Stimulated activated CD8-positive, alpha-beta memory T cell treated with anti-CD3 and anti-CD28 coated beads, Interleukin-7, amount 100 ng/mL, for 1 hour (primary cell): ENCODE measurements at places on chromosomes 2 and 18.

DNA sequence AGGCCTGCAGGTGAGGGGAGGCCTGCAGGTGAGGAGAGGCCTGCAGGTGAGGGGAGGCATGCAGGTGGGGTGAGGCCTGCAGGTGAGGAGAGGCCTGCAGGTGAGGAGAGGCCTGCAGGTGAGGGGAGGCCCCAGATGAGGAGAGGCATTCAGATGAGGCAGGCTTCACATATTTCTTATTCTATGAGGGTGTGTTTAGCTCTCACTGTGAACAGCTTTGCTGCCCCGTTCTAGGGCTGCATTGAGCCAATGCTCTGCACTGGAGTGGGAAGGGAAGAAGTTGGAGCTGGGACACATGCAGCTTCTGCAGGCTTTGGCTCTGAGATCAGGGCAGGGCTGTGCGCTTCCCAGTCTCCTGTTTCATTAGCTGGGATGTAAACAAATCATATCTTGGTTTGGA lies 19.5 kb downstream of the TPO start:
- no peak for DNase-seq

GRCh38 chr18:56306797-56307196 lies 331.6 kb downstream of the TXNL1 start:
- no peak for DNase-seq

DNA sequence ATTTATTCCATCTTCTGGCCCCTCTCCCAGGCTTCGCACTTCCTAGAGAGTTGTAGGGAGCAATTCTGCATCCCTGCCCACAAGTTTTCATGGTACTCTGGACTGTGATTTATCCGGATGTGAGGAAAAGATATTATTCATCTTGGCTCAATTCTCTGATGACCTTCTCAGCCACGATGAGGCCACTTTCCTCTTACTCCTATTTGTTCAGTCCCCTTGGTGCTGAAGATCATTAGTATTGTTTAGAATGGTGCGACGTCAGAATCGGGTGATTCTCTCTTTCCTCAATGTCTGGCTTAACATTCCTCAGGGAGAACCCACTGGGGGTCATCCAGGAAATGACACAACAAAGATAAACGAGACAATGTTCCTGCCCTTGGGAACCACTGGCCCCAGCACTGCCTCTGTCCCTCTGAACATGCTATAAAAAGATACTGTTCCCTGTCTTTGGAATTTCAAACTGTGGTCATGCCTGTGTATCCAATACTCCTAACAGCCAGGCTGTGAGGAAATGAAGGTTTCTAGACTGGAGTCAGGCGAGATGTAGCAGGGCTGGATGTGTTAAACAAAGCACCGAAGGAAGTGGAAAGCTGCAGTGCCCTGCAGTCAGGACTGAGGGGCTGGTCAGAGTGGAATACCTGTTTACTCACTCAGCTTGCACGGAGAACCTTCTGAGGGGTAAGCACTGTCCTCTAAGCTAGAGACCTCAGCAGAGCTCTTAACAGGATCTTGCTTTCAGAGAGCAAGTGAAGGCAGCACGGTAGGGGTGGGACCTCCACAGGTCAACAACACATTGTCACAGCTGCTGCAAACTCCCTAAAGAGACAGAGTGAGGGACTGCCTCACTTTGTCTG lies 12.9 kb upstream of the GLI2 start:
- DNase-seq, result no peak

DNA sequence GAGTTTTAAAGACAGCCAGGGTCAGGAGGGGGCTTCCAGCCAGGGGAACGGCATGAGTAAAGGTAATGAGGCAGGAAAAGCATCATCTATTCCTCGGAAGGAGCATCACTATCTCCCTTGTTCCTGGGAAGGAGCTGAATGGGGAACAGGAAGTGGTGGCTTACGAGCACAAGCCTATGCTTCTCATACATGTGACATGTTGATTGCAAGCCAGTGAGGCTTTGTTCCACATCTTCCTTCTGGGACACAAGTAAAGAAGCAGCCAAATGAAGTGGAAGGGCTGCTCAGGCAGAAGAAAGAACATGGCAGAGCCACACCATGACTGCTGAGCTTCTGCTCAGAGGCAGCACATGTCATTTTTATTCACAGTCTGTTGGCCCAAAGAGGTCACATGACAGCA lies 15.1 kb upstream of the LMAN1 start:
- no peak for DNase-seq

DNA sequence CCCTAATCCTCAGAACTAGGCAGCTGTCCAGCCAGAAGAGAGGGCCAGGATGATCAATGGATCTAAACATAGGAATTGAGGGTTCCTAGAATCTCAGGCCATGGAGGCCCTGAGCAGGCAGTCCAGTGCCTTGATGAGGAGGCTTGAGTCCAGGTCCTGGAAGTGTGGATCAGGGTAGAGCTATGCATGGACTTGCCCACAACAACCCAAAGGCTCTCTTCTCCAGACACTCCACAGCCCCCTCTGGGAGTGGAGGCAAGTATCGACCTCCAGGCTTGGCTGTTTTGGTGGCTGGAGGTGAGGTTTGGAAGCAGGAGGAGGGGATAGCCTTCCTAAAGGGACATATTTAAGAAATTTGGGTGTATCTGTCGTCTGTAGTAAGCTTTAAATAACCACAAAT lies 45.7 kb downstream of the NAPG start:
- DNase-seq, result no peak

DNA sequence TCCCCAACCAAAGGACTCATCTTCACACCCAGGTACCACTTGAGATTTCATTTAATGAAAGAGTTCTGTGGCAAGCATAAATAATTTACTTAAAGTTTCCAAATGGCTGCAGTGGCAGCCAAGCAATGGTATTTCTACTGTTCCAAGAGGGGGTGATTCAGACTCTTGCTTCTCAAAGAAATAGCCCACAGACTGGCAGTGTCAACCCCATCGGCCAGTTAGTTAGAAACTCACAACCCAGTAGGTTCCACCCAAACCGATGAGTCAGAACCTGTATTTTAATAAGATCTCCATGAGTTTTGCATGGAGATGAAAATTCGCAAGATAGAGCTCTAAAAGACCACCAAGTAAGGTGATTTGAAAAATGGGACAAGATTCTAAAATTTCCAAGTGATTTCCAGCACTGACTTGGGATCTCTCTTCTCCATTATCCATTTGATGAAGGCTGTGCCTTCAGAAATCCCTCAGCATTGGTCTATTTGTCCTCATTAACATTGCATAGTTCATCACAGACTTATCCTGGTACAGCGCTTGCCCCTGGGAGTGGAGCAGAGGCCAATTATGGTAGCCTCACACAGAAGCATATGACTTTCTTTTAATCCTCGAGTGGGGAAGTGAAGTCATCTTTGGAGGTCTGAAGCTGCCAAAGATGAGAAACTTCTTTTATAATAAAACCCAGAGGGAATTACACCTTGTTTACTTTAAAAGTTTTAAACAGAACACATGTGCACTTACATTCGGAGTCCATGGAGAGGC lies 361.4 kb upstream of the ID2 start:
- no peak for DNase-seq

DNA sequence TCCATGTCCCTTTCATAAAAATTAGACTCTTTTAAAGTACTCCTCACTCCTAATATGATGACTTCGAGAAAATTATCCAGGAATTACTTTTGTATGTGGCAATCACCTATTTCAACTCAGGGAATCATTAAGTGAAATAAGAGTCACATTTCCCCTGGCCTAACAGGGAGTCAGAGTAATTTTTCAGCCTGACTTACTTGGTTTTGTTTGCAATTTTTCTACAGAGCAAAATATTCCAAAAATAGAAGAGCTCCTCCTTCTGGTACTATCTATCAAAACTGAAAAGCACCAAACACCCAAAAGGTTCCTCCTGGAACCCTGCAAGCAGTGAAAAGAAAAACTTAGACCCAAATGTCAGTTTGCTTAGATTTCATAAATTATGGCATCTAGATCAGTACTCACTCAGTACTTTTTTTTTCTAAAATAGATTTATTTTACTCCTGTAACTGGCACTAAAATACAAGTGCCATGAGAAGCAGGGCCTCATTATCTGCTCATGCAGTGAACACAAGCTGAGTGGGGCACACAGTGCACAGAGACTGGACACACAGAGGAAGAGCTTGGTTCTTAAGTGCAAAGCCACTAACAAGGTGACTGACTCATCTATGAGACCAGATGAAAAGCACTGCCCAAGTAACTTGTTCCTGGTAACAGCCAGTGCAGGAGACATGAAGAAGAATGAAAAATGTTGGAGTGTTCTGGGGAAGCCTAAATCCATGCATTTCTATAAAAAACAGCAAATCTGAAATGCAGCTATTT lies 28.7 kb downstream of the ACAA2 start:
- DNase-seq, result no peak

- DNase-seq, result no peak
These were observed 85.0 kb downstream of the VSNL1 start for GRCh38 chr2:17625446-17625845.

GRCh38 chr2:218261423-218262236 lies 815 bp downstream of the GPBAR1 start:
- no peak for DNase-seq

GRCh38 chr2:233404222-233404621 lies 49.9 kb downstream of the DGKD start:
- DNase-seq, result peak; percentile 49

DNA sequence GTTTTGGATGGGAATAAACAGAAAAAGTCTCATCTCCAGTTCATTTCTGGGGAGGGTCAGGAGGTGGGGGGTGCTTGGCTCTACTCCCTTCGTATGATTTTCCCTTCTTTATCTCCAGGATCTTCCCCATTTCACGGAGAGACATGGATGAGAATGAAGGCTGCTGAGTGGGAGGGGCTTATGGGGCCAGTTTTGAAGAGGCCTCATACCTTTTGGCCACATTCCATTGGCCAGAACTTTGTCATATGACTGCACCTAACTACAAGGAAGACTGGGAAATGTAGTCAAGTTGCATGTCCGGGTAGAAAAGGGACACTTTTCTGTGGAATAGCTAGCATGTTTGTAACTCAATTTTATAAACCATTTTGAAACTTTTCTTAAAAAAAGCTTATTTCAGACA lies 117.6 kb downstream of the NEDD4L start:
- no peak for DNase-seq

GRCh38 chr2:39696101-39696553 lies 30.4 kb downstream of the TMEM178A start:
- DNase-seq, result no peak

DNA sequence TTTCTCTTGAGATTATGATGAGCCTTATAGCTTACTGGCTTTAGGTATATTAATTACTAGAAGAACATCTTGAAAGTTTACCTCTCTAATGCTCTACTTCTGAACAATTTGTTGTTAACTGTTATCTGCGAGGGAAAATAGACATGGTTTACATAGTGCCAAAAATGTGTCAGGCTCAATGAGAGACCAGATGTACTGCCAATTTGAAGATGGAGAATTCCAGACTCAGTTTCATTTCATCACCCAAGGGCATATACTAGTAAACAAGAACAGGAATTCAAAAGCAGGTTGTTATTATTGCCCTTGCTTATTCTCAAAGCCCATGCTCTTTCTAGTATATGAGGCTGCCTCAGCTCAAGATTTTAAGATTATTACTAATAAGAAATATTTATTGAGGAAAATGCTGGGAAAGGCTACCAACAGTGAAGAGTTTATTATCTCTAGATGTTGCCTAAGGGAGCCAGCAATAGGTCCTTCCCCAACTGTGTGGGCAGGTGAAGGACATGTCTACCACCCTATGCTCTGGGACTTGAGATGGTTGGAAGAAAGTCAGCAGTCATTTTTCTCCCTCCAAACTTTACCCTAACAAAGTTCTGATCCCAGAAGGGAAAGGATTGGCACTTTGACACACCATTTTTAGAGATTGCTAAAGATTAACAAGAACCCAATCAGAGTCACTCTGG lies 792.7 kb downstream of the METTL4 start:
- no peak for DNase-seq

DNA sequence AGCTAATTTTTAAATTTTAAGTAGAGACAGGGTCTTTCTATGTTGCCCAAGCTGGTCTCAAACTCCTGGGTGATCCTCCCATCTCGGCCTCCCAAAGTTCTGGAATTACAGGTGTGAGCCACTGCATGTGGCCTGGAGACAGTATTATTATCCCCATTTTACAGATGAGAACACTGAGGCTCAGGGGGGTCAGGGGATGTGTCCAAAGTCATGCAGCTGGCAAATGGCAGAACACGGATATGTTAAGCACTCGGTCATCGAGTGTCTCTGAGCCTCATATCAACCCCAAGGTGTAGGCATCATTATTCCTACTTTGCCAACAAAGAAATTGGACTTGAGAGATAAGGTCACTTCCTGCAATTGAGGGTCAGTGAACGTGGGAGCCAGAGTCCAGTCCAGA lies 12.6 kb downstream of the KCNK3 start:
- DNase-seq, result no peak

GRCh38 chr18:35634323-35634722 lies 52.8 kb downstream of the GALNT1 start:
- no peak for DNase-seq

DNA sequence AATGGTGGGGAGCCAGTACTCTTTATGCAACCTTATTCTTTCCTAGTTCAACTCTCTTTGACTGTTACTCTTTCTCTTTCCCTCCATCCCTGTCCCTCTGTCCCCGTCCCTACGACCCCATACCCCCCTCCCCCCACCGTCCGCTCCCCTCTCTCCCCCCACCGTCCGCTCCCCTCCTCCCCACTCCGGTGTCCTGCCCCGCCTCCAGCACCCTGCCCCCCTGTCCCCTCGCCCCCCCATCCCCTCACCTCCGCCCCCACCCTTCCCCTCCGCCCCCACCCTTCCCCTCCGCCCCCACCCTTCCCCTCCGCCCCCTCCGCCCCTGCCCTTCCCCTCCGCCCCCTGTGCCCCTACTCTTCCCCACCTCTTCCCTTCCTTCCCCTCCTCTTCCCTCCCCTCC lies 128.4 kb downstream of the LPIN1 start:
- no peak for DNase-seq

GRCh38 chr2:225056330-225057073 lies 14.2 kb upstream of the DOCK10 start:
- DNase-seq, result no peak

DNA sequence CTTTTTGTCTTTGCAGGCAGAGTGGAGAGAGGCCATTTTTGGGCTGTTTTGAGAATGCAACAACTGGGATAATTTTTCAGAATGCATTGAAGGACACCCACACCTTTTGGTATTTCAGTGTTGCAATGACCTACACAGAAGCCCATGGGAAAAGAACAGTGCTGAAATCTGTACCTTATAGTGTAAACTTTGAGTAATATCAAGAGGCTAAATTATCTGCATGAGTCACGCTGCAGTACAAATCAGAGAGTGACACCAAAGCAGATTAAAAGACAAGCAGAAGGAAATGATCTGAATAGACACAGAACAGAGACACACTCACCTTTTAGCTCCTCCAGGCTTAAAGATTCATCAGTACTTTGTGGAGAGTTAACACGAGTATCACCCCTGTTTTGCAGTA lies 265.3 kb downstream of the PAX3 start:
- no peak for DNase-seq

GRCh38 chr18:56062931-56063330 lies 474.9 kb upstream of the TCF4 start:
- DNase-seq, result no peak

GRCh38 chr18:25282282-25282681 lies 69.7 kb downstream of the ZNF521 start:
- DNase-seq, result no peak
